ENCODE measurements at places on chromosomes 12 and 14. TPM values are rescaled to one million over a fixed set of nuclear protein-coding genes. Genes with fewer than 3 reads are reported as not detected.

Gene KCNH3
- total RNA-seq: 0.32 TPM

Gene KRT77
- total RNA-seq: not detected

Gene OR4K1
- total RNA-seq: not detected

Gene REP15
- 0.97 TPM for total RNA-seq

Gene PPP1R12A
- total RNA-seq: 83.3 TPM

Gene RPL10L
- total RNA-seq: not detected

Gene CPNE8
- 7.1 TPM for total RNA-seq

Gene SELPLG
- total RNA-seq: not detected

Gene BATF
- total RNA-seq: not detected

Gene KLHDC2
- total RNA-seq: 52.9 TPM

Gene RFLNA
- total RNA-seq: 14.6 TPM

Gene ACOT4
- total RNA-seq: 0.61 TPM

Gene KLRF1
- 0.30 TPM for total RNA-seq

Gene PMEL
- total RNA-seq: 1.8 TPM

Gene RAPGEF3
- total RNA-seq: 29.5 TPM

Gene GPR162
- 9.4 TPM for total RNA-seq

Gene TEX22
- total RNA-seq: 0.15 TPM

Gene CABP1
- not detected for total RNA-seq

Gene TBX5
- total RNA-seq: not detected

Gene SPX
- total RNA-seq: not detected

Gene NTN4
- total RNA-seq: 190 TPM

Gene LBHD2
- not detected for total RNA-seq

Gene TRIM9
- total RNA-seq: not detected

Gene ITPR2
- 113 TPM for total RNA-seq

Gene ABCD4
- total RNA-seq: 48.8 TPM

Gene LRRC9
- total RNA-seq: not detected

Gene SLCO1C1
- 0.46 TPM for total RNA-seq

Gene PTHLH
- 0.97 TPM for total RNA-seq

Gene INTS13
- total RNA-seq: 52.6 TPM

Gene PZP
- total RNA-seq: 0.97 TPM

Gene LGR5
- total RNA-seq: not detected
